Kasumi-1 (cell line): ENCODE measurements at places on chromosomes 7 and 10.

GRCh38 chr7:23334482-23335056, 35.4 kb downstream of the MALSU1 start:
- DNase-seq = no peak

- peak; percentile 99 for DNase-seq
Observed at GRCh38 chr10:43128958-43129706, 9.1 kb upstream of the CSGALNACT2 start.

DNA sequence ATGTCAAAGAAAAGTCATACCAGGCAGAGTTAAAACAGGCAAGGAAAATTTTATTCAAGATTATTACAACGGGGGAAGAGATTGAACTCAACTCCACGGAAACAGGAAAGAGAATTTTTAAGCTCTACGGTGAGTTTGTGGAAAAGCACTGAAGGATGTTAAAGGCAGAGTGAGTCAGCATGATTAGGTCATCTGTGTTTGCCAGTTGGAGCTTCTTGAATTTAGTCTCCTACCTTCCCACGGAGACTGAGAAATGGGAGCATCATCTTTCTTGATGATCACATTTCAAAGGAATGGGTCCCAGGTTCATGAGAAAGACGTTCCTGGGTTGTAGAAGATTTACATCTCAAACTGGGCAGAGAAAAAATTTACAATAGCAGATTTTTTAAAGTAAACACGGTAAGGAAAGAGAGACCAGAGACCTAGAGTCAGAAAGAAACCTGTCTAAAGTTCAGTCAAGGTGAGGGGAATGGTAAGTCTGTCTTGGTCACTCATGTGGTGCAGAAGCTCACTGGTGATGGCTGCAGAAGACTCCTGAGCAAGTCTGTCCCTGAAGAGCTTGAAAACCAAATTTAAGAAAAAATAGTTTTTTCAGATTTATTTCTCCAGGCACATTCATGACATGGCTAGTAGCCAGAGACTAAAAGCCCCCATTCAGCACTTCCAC, 516.9 kb upstream of the LRRN3 start:
- no peak for DNase-seq

DNA sequence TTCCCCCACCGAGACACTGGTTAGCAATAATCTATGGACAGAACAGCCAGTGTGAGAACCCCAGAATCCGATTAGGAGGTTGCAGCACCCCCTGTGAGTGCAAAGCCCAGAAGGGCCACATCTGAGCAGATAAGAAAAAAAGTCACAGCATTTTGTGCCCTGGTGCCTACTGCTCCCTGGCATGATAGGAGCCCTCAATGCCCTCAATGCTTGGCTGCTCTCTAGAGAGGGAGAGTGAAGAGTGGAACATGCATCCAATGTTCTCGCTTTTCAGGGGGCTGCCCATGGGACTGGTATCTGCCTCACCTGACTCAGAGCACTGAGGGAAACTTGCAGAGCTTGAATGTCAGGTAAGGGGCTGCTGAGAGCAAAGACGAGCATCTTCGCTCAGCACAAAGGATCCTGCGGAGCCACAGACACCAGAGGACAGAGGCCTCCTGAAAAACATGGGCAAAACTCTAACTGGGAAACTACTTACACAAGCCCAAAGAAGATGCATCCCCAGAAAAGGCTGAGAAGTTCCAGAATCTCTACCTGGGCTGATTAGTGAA, 98.0 kb upstream of the FAM20C start:
- no peak for DNase-seq

GRCh38 chr10:69576334-69577011, 3.3 kb upstream of the NEUROG3 start:
- no peak for DNase-seq

GRCh38 chr10:55104738-55105137, 303.7 kb upstream of the PCDH15 start:
- no peak for DNase-seq

GRCh38 chr10:58715061-58715460, 202.4 kb downstream of the BICC1 start:
- no peak for DNase-seq

GRCh38 chr7:40885503-40885902, 750.7 kb downstream of the SUGCT start:
- DNase-seq = no peak

- no peak for DNase-seq
Observed at GRCh38 chr7:151077705-151078232, 2.8 kb downstream of the FASTK start.

GRCh38 chr10:122096705-122097104, 107.7 kb downstream of the TACC2 start:
- no peak for DNase-seq

- no peak for DNase-seq
Observed at GRCh38 chr7:1243964-1244416, 11.3 kb downstream of the UNCX start.
